Fibroblast of villous mesenchyme (primary cell): ENCODE measurements at places on chromosomes 12 and 14. TPM values are rescaled to one million over a fixed set of nuclear protein-coding genes. Genes with fewer than 3 reads are reported as not detected.

The LMO3 gene
- total RNA-seq: under 0.01 and 0.43 TPM in 2 replicates

The NRL gene
- 0.86 and 1.3 TPM in 2 replicates for total RNA-seq

DNA sequence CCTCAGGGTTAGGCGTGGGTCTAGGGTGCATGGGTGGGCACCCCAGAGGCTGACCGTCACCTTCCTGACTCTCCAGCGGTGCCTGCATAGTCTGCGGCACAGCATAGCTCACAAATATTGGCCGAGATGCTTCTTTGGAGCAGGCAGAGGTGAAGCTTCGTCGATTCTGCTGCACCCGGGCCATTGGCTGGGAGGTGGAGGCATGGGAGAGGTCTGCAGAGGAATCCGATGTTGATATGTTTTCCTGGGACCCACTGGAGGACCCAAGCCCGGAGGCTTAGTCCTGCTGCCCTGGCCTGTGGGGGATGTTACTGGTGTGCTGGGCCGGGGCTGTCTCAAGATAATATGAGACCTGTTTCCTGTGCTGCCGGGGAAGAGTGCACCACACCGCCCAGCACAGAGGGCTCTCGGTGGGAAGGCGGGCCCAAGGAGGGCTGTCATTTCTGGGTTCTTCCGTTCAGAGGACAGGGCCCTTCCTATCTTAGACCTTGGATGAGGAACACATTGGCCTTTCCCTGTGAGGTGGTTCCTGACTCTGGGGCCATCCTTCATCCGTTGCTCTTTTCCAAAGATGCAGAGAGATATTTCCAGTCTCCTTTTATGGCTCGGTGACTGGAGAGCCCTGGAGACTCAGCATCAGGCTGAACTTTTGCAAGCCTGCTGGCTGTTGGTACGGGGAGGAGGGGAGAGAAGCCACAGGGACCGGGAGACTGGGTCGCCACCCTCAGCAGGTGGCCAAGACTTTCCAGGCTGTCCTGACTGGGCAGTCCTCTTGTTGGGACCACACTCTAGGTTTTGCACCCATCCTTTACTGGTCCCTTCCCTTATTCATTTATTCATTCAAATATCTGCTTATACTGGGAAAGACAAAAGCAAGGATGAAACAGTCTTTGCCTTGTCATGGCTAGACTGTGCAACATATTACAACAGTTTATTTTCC, 143.5 kb downstream of the TSPAN9 start:
- no peak for DNase-seq

DNA sequence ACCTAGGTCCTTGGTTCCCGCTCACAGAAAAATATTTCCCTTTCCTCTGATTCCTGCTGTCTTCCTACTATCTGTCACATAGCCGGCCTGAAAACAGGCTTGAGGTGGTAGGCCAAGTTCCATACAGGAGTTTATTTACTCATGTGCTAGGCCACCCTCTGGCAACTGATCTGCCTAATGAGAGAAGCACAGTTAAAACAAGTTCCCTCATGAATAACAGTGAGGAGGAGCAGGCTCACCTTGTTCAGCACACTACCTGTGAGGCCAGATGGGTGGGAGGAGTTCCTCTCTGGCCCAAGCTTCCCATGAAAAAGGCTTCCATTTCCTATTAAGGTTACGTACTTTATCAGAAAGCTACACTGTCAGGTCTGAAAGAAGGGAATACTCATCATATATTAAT, 206.0 kb downstream of the MYRFL start:
- no peak for DNase-seq

DNA sequence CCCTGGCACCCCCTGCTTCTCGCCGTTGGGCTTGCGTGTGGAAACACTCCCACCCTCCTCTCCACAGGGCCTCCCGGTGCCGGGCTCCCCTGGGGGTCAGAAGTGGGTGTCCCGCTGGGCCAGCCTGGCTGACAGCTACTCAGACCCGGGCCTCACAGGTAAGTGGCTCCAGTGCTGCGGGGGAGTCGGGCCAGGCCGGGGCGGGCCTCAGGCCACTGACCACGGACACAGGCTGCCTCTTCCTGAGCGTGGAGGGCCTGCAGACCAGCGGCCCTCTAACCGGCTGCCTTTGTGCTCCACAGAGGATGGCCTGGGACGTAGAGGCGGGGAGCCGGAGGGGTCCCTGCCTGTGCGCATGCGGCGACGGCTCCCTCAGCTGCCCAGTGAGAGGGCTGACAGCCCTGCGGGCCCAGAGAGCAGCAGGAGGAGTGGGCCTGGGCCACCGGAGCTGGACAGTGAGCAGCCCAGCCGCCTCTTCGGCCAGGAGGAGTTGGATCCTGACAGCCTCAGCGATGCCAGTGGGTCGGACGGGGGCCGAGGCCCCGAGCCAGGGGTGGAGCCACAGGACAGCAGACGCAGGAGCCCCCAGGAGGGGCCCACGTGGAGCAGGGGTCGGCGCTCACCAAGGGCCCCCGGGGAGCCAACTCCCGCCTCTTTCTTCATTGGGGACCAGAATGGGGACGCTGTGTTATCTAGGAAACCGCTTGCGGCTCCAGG, 21.1 kb downstream of the CEP170B start:
- DNase-seq: no peak

DNA sequence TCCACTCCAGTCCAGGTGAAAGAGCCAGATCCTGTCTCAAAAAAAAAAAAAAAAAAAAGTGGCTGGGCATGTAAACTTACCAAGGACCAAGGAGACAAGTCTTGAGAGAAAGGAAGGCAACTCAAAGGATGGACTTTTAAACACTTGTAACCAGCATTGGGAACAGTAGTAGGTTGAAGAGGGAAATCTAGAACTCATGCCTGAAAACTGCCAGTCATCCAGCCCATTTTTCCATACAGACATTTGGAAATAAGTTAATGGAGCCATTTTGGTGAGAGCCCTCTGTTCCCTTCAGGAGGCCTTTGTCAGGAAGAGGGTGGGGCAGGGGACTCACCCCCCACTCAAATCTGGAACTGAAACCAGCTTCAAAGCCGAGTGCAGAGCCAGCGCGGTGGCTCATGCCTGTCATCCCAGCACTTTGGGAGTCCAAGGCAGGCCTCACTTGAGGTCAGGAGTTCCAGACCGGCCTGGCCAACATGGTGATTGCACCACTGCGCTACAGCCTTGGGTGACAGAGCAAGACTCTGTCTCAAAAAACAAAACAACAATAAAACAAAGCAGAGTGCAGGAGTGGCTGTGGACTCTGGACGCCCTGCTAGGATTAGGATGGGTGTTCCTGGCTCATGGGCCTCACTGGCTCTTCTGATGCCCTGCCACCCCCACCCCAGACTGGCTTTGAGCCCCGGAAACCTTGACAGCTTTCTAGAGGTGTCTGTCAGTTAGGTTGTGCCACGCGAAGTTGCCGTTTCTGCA, 1.6 kb upstream of the MLXIP start:
- no peak for DNase-seq

- peak; percentile 84 for DNase-seq
These were observed 31.9 kb downstream of the FOS start for GRCh38 chr14:75310295-75311111.

The GPRC5D gene
- not detected in 2 replicates for total RNA-seq

GRCh38 chr14:70982200-70982599, 74.9 kb downstream of the PCNX1 start:
- no peak for DNase-seq

The LGR5 gene
- total RNA-seq: not detected in 2 replicates

GRCh38 chr12:2832550-2833127, 2.2 kb downstream of the NRIP2 start:
- no peak for DNase-seq

- DNase-seq: no peak
These were observed 123.5 kb downstream of the SLC41A2 start for GRCh38 chr12:104834607-104835006.

The KRT83 gene
- not detected in 2 replicates for total RNA-seq

GRCh38 chr12:85280984-85281630, 1.1 kb downstream of the ALX1 start:
- DNase-seq: no peak

GRCh38 chr12:19450362-19450761, 11.1 kb downstream of the AEBP2 start:
- no peak for DNase-seq

DNA sequence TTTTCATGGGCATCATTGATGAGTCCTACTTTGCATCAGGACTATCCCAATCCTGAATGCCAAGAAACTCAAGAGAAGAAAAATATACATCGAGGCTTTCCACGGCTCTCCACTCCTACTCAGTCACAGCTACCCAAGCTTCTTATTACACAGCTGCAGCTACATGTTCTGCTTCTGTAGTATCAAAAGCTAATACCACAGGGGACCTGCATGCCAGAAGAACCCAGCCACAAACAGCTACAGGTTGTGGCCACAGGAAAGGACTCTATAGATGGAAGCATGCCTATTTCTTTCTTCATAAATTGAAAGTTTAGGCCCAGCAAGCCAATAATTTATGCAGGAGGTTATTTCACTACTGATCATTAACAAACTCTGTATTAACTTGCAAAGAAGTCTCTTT, 209.7 kb upstream of the EGLN3 start:
- no peak for DNase-seq

The KRT75 gene
- not detected in 2 replicates for total RNA-seq

The RNASE3 gene
- total RNA-seq: not detected in 2 replicates

The ADGRD1 gene
- under 0.01 TPM in 2 replicates for total RNA-seq

DNA sequence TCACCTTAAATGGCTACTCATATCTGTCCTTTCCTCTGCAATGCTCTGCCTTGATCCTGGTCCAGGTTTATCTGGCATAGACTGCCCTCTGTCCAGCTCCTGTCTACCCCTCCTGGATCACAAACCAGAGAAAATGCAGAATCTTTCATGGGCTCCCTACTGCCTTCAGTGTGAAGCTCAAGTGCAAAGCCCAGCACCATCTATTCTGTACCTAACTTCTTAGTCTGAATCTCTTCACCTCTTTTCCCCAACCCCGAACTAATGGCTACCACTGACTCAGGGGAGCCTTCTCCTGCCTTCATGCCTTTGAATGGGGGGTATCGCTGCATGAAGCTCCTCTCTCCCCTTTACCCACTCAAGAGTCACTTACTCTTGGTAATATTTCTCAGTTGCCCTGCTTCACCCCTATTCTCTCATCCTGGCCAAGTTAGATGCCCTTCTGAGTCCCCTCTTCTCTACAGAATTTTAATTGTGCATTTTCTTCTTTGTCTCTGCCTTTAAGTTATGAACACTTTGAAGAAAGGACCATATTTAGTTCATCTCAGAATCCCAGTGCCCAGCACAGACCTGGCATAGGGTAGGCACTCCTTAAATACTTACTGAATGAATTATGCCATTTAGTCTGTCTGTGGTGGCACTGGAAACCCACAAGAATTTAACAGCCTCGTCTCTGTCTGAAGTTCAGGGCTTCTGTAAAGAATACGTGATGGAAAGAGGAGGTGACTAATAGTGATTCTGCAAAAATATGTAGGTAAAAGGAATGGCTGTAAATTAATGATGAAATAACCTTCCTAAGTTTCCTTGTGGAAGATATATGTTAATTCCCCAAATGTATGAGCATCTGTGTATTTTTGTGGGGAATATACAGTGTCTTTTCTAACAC, 191.3 kb upstream of the AMIGO2 start:
- peak; percentile 74 for DNase-seq

DNA sequence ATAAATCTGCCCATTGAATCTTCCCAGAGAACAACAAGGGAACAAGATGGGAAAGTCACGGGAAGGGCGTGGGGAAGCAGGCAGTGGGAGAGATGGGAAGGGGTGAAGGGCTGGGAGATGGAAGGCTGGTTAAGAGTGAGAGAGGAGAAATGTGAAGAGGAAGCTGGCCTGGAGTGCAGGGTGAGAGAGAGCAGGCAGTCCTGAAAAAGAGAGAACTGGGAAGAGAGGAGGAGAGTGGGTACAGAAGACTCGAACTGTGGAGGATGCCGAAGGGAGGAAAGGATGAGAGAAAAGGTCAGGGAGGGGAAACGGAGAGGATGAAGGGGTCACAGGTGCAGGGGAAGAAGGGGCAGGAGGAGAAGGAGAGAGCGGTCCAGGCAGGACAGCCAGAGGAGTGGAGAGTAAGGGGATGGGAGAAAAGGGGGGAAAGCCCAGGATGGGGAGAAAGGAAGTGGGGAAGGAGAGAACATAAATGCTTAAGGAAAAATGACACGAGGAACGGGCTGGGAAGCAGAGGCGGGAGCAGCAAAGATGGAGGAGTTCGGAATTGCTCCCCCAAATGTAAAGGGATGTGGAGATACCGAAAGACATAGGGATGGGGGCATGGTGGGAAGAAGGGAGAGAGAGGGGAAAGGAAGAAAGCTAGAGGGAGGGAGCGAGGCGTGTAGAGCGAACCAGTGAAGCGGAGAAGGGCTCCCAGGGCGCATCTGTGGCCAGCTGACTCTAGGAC, 1.2 kb downstream of the PIANP start:
- DNase-seq: no peak

The LTB4R2 gene
- 3.9 and 6.8 TPM in 2 replicates for total RNA-seq

DNA sequence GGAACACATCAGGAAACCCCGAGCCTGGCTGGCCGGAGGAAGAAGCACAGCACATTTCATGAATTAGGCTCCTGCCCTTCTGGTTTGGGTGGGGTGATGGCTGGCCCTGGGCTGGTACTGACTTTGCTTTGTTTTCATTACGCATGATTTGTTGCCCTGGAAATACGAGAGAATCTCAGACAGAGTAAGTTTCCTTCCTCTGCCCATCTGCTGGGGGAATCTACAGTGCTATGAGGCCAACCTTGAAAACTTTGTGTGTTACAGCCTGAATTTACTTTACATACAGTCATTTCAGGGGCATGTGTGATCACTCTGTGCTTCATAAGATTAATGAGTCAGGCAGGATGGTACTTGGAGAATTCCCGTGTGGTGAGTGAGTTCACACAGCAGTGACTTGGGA, 20.5 kb upstream of the SLC5A8 start:
- DNase-seq: no peak

- DNase-seq: no peak
These were observed 105.0 kb downstream of the DNAH10 start for GRCh38 chr12:123867141-123867540.

DNA sequence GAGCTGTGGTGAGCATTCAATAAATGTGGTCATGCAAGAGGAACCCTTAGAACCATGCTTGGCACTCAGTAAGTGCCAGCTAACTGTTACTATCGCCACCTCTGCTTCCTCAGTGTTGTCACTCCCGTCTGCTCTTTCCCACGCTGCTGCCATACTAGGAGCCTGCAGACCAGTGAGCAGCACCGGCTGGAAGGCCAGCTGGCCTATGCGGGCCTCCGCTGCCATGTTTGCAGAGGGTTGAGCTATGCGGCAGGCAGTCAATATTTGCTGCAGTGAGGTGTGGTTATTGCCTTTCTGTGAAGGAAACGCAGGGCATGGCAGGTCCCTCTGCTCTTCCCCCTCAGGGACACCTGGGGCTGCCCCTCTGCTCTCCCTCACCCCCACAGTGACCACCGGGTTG, 13.0 kb downstream of the KMT5A start:
- no peak for DNase-seq

The SDR9C7 gene
- not detected in 2 replicates for total RNA-seq

The HOXC12 gene
- total RNA-seq: under 0.01 TPM in 2 replicates

DNA sequence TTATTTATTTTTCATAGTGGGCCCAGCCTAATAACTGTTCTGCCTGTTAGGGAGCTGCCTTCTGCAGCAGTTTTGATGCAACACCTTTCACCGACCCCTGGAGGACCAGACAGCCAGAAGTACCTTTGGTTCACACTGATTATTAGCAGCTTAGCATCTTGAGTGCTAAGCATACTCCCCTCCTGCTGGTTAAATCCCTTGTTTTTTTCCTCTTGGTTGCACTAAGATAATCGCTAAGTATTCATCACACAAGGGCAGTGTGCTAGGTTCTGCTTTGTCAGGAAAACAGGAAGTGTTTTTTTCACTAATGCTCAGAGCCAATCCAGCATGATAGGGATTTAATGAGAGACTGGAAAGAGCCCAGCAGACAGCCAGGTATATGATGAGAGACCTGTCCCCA, 437.0 kb downstream of the FUT8 start:
- no peak for DNase-seq

GRCh38 chr12:12240662-12241340, 26.0 kb downstream of the LRP6 start:
- DNase-seq: no peak

GRCh38 chr14:33127531-33127930, 188.9 kb downstream of the NPAS3 start:
- DNase-seq: peak; percentile 16
